ENCODE measurements at places on chromosomes 5 and 9.

DNA sequence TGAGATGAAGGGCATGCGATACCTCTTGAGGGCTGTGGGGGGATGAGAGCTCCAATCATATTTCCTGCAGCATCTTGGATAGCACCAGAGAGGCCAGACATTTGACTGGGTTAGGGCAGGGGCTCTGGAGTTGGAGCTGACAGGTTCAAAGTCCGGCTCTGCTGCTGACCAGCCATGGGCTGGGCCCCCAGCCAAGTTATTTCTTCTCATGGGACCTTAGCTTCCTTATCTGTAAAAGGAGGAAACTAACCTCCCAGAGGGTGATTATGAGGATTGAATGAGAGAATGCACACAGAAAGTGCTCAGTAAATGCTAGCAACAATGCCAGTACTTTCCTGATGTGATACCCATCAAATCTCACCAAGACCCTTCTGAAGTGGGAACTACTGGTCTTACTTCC, 65.2 kb upstream of the SLC25A51 start:
- DNase-seq: no peak

- DNase-seq: no peak
These were observed 217.1 kb downstream of the EBF1 start for GRCh38 chr5:158882660-158883059.

DNA sequence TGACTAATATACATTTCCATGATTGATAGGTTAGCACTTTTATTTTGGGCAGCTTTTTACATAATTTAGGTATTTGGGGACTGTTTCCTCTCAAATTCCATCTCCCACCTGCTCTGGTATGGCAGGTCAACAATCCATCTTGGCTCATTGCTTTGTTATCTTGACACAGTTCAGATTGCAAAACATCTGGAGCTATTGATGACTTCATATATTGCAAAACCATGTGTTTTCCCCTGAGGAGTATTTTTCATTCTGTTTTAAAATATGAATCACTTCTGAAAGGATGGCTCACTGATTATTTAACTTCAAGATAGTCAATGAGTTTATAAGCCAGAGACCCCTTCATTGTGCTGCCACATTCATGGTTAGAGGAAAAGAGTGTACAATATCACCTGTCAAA, 1206.0 kb upstream of the C9orf72 start:
- DNase-seq: no peak

GRCh38 chr5:14227513-14227912, 84.4 kb downstream of the TRIO start:
- DNase-seq: no peak

DNA sequence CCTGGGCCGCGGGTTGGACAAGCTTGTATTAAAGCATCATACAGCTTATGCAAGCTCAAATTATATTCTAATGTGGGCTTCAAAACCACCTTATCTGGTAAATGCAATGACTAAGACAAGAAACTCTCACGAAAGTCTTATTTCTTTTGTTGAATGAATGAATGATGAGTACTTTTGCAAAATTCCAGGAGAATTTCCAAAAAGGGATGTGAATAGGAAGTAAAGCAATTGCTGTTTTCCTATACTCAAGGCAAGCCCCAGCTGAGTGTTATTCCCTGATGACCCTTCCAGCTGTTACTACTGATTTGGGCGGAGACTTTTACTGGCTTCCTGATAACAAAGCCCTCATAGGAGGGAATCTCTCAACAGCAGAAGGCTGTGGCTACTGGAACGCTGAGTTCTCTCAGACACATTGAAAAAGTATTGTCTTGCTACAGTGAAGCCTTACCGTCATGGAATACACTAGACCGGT, 162.8 kb downstream of the SREK1 start:
- no peak for DNase-seq

DNA sequence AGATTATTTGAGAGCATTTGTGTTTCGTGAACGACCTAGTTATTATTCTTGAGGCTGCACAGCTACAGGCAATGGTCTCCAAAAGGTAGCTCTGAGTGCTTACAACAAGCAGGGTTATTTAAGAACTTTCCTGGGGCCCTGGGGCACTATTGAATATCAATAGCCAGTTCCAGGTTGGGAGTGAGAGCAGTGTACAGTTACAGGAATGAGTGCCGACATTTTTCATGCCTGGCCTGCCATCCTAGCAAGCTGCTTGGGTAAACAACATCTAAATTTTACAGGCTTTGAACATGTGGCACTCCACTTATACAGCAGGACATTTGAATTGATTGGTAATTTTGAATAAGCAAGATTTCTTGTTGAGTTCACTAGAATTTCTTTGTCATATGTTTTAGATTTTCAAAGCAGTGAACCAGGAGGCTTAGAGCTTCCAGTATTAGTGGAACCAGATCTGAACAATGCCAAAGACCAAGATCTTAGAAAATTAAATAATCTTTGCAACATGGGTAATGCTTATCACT, 171.9 kb upstream of the GDNF start:
- DNase-seq: no peak

- no peak for DNase-seq
These were observed 57.2 kb downstream of the RFX3 start for GRCh38 chr9:3468421-3469205.

DNA sequence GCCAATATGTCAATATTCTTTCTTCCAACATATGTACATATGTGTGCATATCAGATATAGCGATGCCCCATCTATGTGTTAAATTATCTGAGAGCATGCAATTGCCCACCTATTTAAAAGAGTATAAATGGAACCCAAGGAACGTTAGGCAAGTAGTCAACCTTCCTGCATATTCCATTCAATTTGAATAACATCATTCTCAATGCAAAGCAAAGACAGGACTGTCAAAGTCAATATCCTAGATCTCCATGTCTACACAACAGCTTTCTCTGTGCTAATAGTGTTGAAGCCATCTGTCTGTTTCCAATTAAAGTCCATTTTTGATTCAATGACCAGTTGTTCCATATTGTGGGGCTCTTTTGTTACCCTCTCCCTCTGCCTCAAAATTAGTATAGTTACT, 85.3 kb upstream of the COX7C start:
- DNase-seq: no peak
